Activated CD8-positive, alpha-beta memory T cell treated with anti-CD3 and anti-CD28 coated beads for 24 hours (primary cell): ENCODE measurements at places on chromosomes 12 and 14.

- DNase-seq, result no peak
Observed at GRCh38 chr14:59107819-59108218, 80.6 kb upstream of the DAAM1 start.

DNA sequence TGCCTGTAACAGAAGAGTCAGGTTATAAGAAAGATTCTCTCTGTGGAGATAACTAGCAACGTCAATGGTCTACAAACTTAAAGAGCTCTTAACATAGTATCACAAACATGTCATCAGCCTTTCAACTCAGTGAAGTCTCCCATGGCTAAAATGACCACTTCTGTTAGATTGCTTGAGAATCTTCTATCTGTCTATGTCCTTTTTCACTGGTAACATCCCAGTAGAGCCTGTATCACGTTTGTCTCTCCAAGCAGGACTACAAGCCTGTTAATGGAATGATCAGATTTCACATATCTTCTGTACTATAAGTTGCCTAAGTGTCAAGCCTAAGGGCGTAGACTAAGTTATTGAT is 50.7 kb downstream of the SLC2A13 start:
- DNase-seq, result no peak

- no peak for DNase-seq
Observed at GRCh38 chr12:132593938-132594358, 16.4 kb downstream of the LRCOL1 start.

DNA sequence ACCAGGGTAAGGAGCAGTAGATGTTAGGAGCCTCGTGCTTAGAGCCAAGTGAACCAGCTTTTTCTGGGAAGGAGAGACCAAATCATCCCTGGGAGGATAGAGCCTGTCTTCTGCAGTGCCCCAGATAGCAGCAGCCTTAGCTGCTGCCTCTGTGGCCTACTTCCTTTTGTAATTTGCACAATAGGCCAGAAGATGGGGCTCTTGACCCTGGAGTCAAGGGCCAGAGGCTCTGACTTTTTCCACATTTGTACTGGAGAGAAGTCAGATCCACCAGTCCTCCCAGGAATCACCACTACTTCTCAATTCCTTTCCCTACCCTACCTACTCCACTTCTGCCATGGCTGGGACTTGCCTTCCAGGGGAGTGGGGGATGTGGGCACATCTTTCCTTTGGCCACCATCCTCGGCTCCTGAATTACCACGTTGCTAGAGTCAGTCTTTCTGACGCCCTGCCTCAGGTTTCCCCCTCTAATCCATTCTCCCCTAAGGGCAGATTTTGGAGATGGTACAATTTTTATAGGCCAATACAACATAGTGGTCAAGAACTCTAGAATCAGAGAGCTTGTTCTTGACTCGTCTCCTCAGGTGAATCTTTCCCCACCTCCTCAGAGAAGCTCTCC is 3.3 kb upstream of the SLC4A8 start:
- peak; percentile 60 for DNase-seq

- DNase-seq, result no peak
Observed at GRCh38 chr12:57983146-57983857, 41.9 kb downstream of the ATP23 start.

DNA sequence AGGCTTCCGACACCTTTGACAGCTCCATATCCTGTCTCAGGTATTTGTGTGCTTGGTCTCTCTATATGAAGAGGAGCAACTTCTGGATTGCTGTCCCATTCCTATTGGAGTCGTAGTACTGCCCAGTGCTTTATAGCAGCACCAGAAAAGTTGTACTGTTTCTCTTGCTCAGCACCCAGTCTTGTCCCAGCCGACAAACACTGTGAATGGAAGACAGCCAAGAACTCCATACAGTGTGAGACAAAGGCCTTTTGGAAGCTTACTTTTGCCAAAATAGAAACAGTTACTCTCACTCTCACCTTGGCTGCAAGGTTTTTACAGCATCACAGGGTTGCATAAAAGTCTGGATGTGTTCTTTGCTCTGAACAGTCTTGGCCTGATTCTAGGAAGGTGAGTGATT is 105.3 kb downstream of the TGFB3 start:
- no peak for DNase-seq

- DNase-seq, result peak; percentile 93
Observed at GRCh38 chr12:109052414-109053323, at the start of gene USP30. USP30 (plus strand) TSS chr12:109052576; CDS start chr12:109052679, 103 bp downstream.

DNA sequence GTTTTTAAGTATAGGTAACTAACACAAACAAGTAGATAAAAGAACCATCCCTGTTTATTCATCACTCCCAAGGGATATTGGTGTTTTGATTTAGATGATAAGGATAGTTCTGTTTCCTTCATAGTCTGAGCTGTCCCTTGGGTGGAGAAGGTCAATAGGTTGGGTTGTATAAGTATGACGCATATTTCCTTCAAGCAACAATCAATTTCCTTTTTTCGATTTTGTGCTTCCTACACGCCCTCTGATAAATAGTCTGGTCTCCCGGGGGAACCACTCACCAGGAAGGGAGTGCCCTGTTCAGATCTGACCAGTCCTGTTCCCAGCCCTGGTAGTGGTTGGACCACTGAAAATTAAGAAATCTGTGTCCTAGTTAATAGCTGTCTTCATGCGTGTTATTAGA is 378.8 kb upstream of the FAR2 start:
- DNase-seq, result no peak

DNA sequence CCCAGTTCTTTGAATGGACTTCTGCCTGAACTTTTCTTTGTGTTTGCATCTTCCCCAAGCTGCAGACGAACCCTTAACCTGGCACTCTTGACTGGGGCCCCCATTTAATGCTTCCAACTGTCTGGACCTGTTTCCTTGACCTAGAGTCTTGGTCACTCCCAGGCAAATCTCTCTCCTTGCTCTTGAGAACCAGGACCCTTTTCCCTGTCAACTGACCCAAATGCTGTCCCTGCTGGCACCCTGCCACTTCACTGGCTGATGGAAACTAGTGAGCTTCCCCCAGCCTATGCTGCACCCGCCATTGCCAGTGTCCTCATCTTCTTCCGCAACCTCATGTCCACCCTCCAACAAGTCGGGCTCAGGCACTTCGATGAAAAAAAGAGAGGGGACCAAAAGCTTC is 79.5 kb downstream of the PRIMA1 start:
- DNase-seq, result no peak

DNA sequence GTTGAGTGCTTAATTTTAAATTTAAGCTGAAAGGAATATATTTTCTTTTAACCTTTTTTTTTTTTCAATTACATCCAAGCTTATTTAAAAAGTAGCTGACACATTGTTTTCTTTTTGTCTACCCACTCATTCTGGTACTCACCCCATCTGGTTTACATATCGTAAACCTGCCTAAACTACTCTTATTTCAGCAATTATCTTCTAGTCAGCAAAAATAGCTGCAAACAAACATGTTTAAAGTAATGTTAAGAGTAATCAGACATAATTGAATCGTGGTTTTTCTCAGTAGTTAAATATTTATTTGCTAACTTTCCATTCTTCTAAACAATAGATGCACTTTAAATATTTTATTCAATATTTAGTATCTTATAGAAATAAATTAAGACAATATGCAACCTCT is 492.7 kb upstream of the MGAT4C start:
- no peak for DNase-seq

GRCh38 chr12:56840922-56841321 is 77.8 kb downstream of the HSD17B6 start:
- DNase-seq, result no peak
